CD4-positive, alpha-beta T cell treated with Interleukin-17A for 1 hour (primary cell): ENCODE measurements at places on chromosomes 7 and 10.

- DNase-seq: no peak
Measured at GRCh38 chr10:28894146-28894545, 216.8 kb downstream of the BAMBI start.

- no peak for DNase-seq
Measured at GRCh38 chr7:137691566-137691965, 155.2 kb downstream of the DGKI start.

GRCh38 chr10:106925191-106925590 is 239.3 kb downstream of the SORCS1 start:
- no peak for DNase-seq

DNA sequence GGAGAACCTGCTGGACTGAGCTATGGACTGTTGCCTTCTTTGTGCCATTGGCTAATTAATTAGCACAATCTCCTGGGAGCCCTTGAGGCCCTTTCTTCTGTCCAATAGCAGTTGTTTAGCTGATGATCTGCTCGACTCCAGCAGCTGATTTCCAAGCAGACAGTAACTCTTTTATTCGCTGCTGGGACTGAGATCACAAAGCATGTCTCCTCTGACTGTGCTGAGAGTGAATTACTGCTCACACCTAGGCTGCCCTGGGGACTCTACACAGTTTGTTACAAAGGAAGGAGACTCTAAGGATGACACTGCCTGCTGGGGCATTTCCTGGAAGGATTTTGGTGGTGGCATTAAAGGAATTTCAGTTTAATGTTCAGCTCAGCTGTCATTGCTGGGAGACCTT is 31.4 kb downstream of the CASP7 start:
- no peak for DNase-seq

GRCh38 chr7:35249537-35249907 is 4.4 kb downstream of the TBX20 start:
- no peak for DNase-seq

GRCh38 chr10:96636551-96636950 is 49.7 kb upstream of the TM9SF3 start:
- DNase-seq: no peak

DNA sequence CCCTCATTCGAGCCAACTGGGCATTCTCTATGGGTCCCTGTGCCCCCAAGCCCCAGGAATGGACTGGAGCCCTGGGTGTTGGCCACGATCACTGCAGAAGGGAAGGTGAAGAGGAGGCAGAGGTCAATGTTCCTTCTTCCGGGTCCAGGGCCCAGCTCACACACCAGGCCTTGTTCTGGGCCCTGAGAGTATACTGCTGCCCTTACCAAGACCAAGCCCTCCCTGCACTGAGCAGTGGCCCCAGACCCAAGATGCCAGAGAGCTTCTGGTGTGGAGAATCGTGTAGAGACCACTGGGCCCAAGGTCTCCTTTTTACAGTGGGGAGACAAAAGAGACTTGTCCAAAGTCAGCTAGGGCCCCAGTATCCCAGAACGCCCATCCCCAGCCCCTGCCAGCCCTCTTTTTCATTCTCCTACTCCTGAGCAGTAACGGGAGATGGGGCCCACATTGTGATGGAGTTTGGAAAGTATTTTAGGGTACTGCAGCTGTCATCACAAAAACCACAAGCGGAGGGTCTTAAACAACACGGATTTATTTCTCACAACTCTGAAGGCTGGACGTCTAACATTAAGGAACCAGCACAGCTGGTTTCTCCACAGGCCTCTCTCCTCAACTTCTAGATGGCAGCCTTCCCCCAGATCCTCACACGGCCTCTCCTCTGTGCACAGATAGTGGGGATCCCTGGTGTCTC is 79.4 kb downstream of the PDGFA start:
- no peak for DNase-seq

GRCh38 chr7:140375323-140375722 is 23.0 kb downstream of the SLC37A3 start:
- no peak for DNase-seq

DNA sequence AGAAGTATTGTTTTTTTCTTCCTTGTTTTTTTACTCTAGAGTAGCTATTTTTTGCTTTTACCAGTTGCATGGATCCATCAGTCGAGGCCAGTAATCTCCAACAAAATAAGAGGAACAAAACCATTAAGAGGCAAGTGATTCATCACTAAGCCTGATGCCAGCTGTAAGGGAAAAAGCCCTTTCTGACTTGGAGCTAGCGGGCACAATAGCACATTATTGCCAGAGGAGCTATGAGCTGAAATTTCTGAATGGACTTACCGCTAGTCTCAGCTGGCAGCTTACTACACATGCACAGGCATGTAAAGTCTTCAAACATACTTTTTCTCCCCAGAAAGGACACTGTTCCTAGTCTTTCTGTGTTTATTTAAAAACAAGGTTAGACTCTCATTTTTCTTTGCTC is 41.6 kb upstream of the PTPRZ1 start:
- no peak for DNase-seq

DNA sequence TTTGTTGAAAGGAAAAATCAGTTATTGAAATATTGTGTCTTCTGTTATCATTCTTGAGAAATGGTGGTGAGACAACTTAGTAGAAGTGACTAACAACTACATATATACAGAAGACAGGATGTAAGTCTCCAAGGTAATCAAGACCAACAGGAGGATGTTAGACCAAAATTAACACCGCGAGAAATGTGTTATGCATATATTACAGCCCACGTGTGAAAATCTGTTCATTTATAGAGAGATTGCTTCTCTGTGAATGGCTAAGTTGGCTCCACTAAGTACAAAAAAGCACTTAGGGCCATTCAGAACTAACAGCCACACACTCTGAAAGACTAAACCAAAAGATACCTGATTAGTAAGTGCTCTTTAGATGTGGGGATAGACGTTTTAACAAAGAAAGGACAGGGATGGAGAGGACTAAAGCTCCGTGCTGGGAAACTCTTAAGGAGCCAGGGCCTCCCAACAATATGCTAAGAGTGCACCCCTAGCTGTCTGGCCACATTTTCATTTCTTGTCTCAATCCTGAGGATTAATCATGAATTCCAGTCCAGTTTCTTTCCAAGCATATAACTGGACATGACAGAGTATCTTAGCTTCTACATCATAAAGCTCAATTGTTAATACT is 26.5 kb downstream of the HDAC9 start:
- peak; percentile 15 for DNase-seq

- no peak for DNase-seq
Measured at GRCh38 chr7:149006345-149006725, 22.0 kb downstream of the PDIA4 start.
